Activated T-cell treated with anti-CD3 and anti-CD28 coated beads for 1 hour (primary cell): ENCODE measurements at places on chromosomes 3 and 15.

DNA sequence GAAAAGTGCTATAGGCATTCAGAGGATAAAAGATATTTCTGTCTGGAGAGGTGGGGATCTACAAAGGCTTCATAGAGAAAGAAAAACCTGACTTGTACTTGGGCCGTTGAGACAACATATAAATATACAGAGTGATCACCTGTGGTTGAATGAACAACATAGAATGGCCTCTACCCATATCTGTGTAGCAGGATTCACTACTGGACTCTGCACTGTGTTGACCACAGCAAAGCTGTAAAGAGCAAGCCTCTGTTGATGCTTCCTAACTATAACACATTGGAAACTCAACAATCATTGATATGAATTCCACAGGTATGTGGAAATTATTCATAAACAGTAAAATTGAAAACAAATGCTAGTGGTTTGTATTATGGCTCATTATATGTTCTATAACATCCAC lies 19.1 kb upstream of the LPP start:
- no peak for DNase-seq

GRCh38 chr15:71581398-71581930 lies 228.9 kb upstream of the NR2E3 start:
- DNase-seq = no peak

DNA sequence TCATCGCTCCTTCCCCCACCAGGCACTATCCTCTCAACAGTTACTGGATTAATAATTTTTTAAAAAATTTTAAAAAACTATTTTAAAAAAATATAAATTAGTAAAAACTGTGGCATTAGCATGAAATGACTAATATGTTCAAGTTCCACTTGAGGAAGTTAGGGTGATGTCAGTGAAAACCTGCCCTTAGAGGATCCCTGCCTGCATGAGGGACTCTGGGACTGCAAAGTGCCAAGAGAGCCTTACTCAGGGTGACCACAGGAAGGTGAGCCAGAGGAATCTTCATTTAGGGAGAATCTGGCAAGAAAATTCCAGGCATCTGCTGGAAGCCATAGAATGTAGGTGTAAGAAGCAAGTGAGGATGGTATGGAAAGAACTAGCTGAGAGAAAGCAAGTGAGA lies 157.7 kb upstream of the BCL6 start:
- DNase-seq = no peak

- DNase-seq = no peak
These were observed 73.0 kb downstream of the NEO1 start for GRCh38 chr15:73125219-73125618.

GRCh38 chr15:37574985-37575384 lies 359.5 kb upstream of the TMCO5A start:
- DNase-seq = no peak

DNA sequence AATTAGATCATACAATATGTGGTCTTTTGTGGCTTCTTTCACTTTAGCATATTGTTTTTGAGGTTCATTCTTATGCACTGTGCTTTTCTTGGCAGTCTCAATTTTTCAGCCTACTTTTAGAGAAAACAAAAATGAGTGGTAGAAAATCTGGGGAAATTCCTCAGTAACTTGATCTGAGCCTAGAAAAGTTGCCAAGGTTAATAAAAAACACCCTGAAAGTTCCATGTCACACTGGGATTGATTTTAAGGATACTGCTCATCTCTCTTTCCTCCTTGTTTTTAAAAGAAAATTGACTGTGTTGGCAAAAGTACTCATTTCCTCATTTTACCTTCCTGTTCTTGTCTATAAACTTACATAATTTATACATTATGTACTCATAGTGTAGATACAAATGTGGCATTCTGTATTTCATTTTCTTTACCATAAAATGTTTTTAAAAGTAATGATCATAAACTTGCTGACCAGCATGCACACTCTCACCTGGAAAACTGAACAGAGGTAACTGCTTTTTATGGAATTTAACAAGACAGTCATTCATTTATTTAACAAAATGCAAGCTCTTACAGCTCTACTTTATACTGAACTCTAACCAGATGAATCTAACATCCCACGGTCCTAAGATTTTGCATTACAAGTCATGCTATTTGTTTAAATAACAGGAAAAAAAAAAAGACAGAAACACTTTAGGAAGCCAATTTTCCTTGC lies 28.6 kb upstream of the SH3BP5 start:
- no peak for DNase-seq

DNA sequence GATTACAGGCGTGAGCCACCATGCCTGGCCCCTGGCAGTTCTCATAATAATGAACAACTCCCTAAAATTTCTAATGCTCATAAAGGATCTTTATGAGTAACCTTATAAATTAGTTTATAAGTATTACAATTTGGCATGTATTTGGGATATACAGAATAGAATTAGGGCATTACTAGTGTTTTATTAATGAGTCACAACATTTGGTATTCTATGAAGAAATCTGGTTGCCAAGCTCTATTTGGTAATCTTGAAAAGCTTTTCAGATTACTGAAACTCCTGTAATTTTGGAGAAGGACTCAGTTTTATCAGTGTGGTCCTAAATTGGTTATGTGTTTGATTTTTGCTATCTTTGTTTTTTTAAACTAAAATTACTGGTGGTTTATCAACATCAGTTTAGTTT lies 45.8 kb downstream of the TM6SF1 start:
- DNase-seq = no peak

DNA sequence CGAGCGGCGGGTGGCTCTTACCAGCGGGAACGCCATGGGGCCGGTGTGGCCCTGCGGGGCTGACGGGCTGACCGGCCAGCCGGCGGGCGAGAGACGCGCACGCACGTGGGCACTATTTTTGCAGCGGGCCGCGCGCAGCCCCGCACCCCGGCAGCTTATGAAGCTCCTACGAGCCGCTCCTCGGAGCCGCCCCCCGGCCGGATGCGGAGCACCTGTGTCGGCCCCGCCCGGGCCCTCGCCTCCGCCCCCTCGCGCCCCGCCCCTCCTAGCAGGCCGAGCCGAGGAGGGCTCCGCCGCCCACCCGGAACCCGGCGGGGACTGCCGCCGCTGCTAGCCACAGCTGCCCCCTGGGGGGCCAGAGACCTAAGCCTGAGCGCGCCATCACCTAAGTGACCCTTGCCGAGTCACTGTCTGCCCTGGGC lies 683 bp upstream of the CPEB1 start:
- peak; percentile 27 for DNase-seq

DNA sequence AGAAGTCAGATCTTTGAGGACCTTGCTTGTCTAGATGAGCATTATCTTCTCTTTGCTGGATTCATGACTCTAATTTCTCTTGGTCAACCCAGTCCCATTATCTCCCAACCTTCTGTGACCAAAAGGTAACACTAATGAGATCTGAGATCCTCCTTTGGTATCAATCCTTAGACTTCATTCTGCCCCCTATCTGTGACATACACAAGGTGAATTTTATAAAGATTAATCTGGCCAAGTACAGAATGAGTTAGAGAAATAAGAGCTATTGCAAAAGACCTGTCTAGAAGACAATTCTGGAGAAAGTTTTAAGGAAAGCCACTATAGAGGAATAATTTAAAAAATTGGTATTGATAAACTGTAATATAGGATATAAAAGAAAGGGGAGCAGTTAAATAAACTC lies 113.8 kb upstream of the KCNMB2 start:
- no peak for DNase-seq
